RWPE1 (cell line): ENCODE measurements at places on chromosomes 1 and 21.

DNA sequence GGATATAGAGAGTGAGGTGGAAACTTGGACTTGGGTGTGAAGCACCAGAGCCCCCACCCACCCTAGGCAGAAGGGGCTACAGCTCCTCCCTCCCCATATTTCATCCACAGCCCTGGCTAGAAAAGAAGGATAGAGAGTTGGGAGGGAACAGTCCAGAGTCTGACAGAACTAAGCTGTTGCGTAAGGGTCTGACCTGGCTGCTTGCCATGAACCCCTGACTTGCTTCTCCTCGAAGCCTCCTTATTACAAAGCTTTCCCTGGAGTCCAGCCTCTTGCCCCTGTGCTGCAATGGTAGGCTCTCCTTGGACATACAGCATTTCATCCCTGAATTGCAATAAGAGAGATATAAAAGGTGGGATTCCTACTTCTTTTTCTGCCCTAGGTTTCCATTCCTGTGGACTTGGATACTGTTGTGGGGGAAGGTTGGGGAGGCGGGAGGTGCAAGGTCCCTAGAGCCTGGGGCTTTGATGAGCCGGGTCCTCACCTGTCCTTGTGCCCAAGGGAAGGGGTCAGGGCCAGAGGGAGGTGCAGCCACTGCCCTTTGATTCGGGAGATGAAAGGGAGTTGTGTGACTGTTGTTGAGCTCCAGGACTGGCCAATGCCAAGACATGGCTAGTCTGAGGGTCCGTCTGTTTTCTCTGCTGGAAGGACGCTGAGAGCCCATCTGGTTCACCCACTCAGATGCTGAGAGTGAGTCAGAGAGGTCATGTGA is 2.7 kb downstream of the RHBG start:
- DNase-seq = no peak

DNA sequence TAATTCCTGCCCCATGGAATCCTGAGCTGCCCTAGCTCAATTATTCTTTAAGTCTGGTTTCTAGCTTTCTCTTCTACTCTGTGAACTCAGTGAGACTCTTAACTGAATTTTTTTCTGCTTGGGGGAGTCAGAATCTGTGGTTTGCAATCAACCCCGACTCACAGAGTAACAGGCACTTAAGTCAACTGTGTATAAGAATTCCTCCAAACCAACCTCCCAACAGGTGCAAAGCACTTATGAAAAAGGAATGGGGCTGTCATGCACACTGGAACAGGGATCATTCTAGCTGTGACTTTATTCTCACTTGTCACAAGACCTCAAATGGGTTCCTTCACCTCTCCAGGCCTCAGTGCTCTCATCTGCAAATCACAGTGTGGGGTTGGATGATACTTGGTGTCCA is 60.3 kb upstream of the SYT6 start:
- DNase-seq = no peak

GRCh38 chr1:152501704-152502103 is 8.9 kb upstream of the LCE5A start:
- DNase-seq = no peak

- no peak for DNase-seq
Measured at GRCh38 chr1:237316352-237316751, 274.4 kb downstream of the RYR2 start.

DNA sequence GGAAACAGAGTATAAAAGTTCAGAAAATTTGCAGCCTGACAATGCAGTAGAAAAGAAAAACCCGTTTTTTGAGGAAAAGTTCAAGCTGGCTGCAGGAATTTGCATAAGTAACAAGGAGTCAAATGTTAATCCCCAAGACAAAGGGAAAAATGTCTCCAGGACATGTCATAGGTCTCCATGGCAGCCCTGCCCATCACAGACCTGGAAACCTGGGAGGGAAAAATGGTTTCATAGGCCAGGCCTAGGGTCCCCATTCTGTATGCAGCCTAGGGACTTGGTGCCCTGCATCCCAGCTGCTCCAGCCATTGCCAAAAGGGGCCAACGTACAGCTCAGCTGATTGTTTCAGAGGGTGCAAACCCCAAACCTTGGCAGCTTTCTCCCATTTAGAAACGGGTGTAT is 3.6 kb upstream of the KCNT2 start:
- no peak for DNase-seq
